Kidney (tissue), 22 donors: ENCODE measurements at places on chromosomes 7 and 10. TPM values are rescaled to one million over a fixed set of nuclear protein-coding genes. Genes with fewer than 3 reads are reported as not detected.
A peak's percentile ranks its signal among the peaks of the same experiment; 100 is the strongest.

Gene WDFY4
- 13.3 TPM for total RNA-seq

Gene NCF1
- 8.4 TPM for total RNA-seq

Gene NUPR2
- 10.3 TPM for total RNA-seq

Gene CALD1
- total RNA-seq, result 218 TPM

Gene NKX2-3
- not detected for total RNA-seq

Gene AS3MT
- total RNA-seq, result 2.0 TPM

Gene UTF1
- total RNA-seq, result not detected

Gene GPR15LG
- total RNA-seq, result 0.44 TPM

Gene SLC26A5
- 1.2 TPM for total RNA-seq

Gene POLR2J2
- total RNA-seq, result 10.5 TPM

Gene WDR86
- 5.9 TPM for total RNA-seq

Gene DKK1
- total RNA-seq, result 1.5 TPM

Gene CDNF
- total RNA-seq, result 2.1 TPM

DNA sequence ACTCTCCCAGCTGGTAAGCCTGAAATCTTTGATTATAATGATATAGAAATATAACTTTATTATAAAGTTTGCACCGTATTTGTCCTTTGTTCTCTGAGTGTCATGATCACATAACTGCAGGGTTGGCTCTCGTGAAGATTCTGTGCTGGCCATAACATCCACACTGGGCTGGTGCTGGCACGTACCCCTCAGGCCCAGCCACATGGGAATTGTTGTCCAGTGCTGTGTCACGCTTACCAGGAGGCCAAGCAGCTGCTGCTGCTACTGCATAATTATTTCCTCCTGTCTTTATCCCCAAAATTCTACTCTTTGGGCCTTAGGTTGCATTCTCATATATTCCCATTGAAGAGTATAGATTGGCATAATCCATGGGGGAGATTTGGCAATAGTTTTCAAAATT is 20.8 kb upstream of the UCN3 start:
- no peak for DNase-seq

GRCh38 chr10:30330497-30331168 is 18.4 kb downstream of the MTPAP start:
- DNase-seq, result peak; percentile 31

DNA sequence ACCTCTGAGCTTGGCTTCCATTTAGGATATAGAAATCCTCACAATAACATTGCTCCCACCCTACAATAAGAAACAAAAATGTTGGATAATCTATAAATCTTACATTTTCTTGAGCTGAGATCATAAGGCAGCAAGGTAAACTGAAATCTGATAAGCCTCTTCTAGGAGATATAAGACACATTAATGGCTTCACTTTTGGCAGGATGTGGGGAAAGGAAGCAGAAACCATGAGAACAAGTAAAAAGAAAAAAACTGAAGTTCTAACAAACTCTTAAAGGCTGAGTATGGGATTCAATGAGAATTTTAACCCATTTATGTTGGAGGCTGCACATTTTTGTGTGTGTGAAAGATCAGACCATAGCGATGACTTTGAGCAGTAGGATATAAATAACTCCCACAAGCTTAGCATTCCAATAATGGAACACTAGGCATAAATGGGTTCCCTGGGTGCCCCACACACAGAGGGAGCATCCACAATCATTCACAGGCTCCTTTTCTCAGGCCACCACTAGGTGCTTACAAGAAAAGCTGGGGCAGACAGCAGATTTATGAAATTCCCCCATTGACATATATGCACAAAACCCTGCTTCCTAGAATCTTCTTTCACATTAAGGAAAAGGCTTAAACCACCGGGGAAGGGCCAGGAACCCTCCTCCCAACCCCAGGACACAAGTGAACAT is 564.9 kb upstream of the MGMT start:
- no peak for DNase-seq

- peak; percentile 68 for DNase-seq
These were observed 39.1 kb downstream of the GOLGA7B start for GRCh38 chr10:97888641-97889262.

- DNase-seq, result no peak
These were observed 3.4 kb upstream of the CYP2E1 start for GRCh38 chr10:133523631-133524203.

DNA sequence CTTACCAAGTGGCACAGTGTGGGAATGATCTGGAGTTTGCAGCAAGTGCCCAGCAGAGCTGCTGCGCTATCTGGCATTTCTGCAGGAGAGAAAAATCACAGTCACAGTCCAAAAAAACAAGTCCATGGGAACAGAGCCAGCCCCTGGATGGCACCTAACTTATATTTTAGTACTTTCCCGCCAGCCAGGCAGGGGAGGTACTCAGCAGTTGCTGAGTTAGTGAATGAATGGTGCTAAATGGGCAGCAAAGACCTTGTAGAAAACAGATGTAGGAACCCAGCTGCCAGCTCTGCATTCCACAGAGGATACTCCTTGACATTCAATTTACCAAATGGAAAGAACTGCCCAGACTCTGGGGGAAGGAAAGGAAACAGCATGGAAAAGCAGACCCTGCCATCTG is 54.5 kb downstream of the GSDME start:
- DNase-seq, result no peak

DNA sequence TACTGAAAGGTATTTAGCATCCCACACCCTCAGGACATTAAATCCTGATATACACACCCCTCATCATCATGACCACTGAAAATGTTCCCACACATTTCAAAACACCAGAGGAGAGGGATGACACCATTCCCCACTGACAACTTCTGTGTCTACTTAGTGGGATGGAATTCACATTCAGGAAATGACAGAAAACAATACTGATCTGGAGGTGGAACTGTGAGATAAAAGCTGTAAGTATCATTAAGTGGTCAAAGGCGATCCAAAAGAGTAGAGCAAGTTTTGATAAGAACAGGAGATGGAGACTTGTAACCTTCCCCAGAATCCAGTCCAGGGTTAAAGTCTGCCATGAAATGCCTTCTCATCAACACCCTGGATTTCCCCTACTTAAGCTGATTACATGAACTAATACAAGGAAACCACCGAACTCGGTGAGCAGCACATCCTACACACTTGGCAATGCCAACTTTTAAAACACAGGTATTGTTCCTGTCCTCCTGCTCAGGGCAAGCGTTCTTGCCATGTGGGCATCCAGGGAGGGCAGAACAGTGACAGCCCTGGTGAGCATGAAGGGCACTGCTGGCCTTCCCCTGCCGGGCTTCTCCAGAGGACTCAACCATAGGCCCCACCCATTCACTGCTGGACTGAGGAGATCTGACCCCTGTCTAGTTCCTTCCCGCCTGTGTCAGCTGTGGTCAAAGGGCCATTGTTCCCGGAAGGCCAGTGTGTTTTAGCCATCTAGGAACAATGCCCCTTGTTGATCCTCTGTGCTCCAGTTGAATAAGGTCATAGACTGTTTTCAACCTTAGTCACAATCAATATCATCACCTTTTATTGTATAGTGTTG is 85.0 kb downstream of the SGMS1 start:
- no peak for DNase-seq

DNA sequence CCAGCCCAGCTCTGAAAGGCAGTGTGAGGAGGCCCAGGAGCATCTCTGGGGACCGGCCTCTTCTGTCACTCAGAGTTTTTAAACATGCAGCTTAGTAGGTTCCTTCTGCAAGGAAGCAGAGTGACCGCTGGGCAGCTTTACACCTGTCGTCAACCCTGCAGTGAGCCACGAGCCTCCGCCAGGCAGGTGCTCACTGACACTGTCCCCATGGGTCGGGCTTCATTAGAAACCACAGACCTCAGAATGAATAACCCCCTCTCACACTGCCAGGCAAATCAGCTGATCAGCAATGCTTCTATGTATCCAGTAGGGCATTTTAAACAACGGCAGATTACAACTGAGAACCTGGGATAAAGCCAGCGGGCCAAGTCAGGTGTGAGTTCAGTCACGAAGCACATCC is 106.1 kb downstream of the MAD1L1 start:
- DNase-seq, result no peak

DNA sequence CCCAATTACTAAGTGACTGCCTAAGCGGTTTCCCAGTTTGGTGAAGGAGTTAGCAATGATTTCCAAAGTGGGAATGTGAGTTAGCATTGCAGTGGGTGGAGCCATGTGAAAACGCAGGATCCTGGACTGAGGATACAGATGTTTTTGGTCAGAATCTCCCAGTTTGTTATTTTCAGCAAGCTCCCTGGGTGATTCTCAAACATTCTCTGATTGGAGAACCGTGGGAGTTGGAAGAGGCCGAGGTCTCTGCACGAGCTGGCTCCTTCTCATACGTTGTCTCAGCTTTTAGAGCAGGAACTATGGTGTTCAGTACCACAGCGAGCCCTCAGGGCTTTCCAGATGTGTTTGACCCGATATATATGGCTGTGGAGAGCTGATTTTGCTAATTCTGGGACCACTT is 396.5 kb upstream of the NPVF start:
- DNase-seq, result peak; percentile 75

- no peak for DNase-seq
These were observed 312.4 kb downstream of the CALN1 start for GRCh38 chr7:72099784-72100183.

GRCh38 chr10:133230044-133230361 is at the start of gene UTF1:
TSS of gene UTF1 (plus strand) at chr10:133230217. CDS start at chr10:133230289, 72 bp downstream.
- no peak for DNase-seq

DNA sequence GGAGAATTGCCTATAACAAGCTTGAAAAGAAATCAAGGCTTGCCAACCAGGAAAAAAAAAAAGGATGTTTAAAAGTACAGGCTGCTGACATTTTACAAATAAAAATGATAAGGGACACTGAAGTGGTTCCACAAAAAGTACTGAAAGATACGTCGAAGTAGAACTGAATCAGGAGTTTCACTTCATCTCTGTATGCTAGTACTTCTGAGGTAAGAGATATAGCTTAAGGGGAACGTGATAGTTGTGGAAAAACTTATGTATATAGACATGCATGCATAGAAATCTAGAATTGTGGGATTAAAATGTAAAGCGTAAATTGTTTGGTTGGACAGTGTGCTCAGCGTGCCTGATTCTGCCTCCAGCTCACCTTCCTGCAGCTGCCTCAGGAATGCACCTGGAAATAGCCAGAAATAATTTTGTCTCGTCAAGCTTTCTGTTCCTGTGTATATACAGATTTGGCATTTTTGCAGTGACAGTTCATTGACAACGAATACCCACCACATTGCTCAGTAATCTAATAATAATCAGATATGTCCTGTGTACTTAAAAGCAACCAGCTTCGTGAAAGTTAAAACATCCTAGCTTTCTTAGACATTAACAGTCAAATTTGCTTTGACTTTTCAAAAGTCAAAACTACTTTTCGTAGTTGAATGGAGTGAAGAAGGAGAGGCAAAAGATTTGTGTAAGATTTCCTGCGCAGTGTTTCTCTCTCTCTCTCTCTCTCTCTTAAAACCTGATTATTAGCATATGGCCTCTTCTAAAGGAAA is 1.4 kb downstream of the SOSTDC1 start:
- DNase-seq, result no peak

DNA sequence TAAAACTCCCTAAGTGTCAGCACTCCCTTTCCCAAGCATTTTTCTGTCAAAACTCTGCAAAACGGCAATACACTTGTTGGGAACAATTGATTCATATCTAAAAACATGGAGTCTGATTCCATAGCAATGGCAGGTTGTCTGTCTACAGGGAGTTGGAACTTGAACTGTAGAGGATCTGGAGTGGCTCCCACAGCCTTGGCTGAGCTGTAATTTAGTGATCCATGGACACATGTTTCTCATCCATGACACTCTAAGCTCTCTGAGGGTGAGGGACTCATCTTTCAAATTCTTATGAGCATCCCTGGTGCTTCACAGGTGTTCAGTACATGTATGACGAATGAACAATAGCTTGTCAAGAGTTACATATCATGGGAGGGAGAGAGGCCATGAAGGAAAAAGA is 466.1 kb downstream of the GRID1 start:
- DNase-seq, result no peak

DNA sequence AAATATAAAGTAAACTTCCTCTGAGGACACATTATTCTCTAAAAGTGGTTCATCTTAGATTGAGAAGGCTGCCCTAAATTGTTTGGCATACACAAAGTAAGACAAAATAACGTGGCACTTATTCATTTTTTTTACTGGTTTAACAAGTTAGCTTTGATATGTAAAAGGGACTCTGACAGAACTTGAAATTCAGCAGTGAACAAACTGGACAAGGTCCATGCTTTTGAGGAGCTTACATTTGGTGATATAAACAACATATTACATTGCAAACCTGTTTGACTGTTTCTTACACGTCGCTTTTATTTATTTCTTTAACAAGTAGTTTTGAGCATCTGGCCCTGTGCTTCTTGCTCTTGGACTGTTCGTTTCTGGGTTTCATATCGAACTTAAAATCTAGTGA is 253.1 kb upstream of the POM121L12 start:
- DNase-seq, result no peak

- DNase-seq, result no peak
These were observed 136.7 kb downstream of the KIF20B start for GRCh38 chr10:89838044-89838615.

- DNase-seq, result no peak
These were observed 159.2 kb downstream of the BTAF1 start for GRCh38 chr10:92082583-92083280.

- DNase-seq, result no peak
These were observed 71.9 kb downstream of the OAT start for GRCh38 chr10:124346831-124347230.

DNA sequence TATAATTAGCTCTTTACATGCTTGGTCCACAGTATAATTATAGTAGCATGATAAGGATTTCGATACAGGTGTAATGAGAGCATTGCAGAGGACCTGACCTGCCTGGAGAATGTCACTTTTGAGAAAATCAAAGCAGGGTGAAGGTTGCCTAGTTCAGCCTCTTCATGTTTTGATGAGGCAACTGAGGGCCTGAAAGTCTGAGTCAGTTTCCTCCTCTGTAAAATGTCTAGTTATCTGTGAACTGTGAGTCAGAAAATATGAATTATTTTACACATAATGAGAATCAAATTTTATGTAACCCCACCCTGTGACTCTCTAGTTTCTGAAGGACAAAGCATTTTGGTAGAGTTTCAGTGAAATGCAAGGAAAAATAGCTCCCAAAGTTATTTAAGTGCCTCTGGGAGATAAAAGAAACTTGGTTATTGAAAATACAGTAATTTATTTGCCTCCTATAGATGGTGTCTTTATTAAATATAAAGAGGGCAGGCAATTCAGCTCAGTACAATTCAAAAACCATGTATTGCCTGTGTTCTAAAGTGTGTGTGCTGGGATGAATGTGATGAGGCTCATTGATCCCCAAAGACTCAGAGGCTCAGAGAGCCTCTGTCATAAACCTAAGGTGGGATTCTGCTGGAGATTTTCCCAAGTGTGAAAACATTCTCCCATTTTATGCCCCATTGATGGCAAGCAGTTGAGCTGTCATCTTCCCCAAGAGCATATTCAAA is 37.3 kb upstream of the SAMD9L start:
- no peak for DNase-seq

DNA sequence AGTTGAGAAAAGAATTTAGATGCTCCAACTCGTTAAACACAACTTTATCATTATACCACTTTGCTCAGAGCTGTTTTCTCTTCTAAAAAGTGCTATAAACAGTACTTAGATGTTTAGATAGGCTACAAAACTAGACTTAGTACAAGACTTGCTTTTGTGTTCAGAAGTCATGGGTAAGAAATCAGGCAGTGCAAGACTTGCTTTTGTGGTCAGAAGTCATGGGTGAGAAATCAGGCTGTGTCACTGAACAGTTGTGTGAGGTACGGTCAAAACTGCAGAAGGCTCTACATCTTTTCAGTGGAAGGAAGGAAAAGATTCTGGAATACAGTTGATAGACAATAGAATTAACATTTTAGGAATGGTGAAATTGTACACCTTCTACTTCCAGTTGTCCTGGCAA is 239.7 kb downstream of the DNAJB9 start:
- DNase-seq, result no peak
